Memory B cell (primary cell): ENCODE measurements at places on chromosomes 13 and 19.

DNA sequence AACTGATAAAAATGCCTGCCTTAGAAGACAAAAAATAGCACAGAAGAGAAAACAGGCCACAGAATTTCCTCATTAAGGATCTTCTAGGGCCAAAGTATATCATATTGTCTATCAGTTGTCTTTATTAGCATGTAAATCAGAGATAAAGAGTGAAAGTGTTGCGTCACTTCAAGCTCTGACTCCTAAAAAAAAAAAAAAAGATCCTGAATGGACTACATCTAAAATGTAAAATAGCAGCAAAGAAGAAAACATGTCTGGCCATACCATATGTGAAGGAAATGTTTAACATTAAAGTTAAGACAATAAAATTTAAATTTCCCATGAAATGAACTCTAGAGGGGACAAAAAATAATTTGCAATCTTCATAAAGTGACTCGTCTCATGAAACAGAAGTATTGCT is 237.4 kb downstream of the PCDH9 start:
- DNase-seq, result no peak

DNA sequence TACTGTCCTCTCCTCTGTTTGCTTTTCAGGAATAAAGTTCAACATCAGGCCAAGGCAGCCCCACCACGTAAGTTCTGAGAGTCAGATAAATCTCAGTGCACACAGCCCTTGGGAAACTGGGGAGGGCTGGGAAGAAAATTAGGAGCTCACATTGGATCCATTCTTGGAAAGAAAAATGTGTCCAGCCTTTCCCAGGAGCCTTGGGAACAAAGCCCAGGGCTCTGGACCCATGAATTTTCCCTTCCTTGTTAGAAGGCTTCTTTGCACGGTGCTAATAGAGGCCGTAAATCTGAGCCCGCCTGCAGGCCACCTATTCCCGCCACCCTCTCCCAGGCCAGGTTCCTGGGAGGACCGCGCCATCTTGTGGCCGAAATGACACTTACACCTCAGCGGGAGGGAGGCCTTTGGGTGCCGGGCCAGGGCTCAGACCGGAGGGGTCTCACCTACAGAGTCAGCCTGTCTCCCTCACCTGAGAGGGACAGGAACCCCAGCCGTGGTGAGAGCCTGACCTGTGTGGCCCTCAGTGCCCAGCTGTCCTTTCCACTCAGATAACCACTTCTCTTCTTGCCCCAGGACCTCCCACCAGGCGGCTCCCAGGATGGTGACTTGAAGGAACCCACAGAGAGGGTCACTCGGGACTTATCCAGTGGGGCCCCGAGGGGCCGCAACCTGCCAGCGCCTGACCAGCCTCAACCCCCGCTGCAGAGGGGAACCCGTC is 25.1 kb upstream of the KCTD15 start:
- DNase-seq, result peak; percentile 57

GRCh38 chr13:78680576-78681350 is 21.8 kb upstream of the OBI1 start:
- no peak for DNase-seq

DNA sequence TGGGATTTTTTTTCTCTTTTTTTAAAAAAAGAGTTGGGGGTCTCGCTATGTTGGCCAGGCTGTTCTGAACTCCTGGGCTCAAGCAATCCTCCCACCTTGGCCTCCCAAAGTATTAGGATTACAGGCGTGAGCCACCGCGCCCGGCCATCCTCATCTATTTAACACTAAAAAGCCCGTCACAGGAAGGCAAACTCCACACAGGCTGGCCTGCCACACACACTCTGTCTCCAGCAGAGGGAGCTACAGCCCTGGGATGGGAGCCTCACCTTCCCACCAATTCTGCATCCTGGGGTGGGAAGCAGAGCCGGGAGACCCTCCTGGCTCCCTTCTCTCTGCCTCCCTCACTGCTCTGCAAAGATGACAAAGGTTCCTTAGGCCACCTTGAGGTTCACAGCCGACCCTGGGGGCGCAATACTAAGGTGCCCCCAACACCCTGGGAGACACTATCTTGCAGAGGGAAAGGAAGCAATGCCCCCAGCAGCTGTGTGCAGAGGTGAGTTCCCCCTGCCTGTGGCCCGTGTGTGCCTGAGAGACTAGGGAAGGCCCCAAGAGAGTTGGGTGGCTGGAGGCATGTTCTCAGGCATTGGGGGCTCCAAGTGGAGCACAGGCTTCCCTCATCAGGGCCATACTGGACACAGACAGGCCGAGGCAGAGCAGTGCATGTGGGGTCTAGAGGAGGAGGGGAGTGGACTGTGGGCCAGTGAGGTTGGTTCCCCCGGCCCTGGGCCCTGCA is 27.4 kb upstream of the TIMM44 start:
- peak; percentile 25 for DNase-seq

- DNase-seq, result no peak
These were observed 55.9 kb downstream of the SACS start for GRCh38 chr13:23377579-23377978.

DNA sequence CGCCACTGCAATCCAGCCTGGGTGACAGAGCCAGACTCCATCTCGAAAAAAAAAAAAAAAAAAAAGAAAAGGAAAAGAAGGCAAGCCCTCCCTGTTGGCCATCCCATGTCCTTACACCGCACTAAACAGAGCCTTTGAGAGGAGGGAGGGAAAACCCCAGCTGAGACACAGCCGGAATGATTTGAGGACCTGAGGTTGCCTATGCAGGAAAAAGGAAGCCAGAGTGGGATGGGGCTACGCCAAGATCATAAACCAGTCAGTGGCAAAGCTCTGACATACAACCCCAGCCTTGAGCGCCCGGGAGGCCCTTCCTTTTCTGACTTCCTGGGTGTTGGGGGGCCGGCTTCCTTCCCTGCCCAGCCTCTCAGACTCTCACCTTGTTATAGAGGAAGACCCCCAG is 12.5 kb upstream of the CHERP start:
- no peak for DNase-seq

DNA sequence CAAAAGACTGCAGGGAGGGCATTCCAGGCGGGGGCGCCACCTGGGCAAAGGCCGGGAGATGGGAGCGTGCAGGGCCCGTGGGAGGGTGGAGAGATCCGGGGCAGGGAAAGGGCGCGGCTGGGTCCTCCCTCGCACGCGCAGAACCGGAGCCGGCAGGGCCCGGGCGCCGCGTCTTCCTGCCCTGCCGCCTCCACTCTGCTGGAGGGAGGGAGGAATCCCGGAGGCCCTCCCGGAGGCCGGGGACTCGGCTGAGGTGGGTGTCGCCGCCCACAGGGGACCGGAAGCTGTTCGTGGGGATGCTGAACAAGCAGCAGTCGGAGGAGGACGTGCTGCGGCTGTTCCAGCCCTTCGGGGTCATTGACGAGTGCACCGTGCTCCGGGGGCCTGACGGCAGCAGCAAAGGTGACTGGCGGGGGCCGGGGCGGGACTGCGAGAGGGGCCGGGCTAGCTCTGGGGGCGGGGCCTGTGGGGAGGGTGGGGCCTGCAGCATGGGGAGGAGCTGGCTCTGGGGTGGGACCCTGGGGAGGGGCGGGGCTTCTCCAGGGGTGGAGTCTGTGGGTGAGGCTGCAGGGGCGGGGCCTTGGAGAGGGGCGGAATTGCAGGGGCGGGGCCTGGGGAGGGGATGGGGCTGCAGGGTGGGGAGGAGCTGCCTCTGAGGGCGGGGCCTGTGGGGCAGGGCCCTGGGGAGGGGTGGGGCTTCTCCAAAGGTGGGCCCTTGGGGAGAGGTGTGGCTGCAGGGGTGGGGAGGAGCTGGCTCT is 51.3 kb downstream of the CELF5 start:
- DNase-seq, result peak; percentile 52

DNA sequence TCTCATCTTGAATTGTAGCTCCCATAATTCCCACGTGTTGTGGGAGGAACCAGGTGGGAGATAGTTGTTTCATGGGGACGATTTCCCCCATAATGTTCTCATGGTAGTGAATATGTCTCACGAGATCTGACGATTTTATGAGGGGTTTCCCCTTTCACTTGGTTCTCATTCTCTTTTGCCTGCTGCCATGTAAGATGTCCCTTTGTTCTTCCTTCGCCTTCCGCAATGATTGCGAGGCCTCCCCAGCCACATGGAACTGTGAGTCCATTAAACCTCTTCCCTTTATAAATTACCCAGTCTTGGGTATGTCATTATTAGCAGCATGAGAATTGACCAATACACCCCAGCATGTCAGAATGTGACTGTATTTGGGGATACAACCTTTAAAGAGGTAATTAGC is 3.9 kb upstream of the FPR1 start:
- DNase-seq, result no peak

- DNase-seq, result no peak
These were observed 1.7 kb upstream of the DLEU7 start for GRCh38 chr13:50845211-50845610.

GRCh38 chr13:114259974-114260373 is 21.4 kb upstream of the UPF3A start:
- no peak for DNase-seq

GRCh38 chr19:23956051-23956450 is 41.4 kb downstream of the ZNF726 start:
- DNase-seq, result no peak

- DNase-seq, result no peak
These were observed 2.5 kb downstream of the ZNF579 start for GRCh38 chr19:55578031-55578760.

GRCh38 chr13:61410669-61411297 is 4.9 kb downstream of the PCDH20 start:
- DNase-seq, result no peak

GRCh38 chr19:46533078-46533620 is 37.5 kb upstream of the PNMA8B start:
- DNase-seq, result no peak

DNA sequence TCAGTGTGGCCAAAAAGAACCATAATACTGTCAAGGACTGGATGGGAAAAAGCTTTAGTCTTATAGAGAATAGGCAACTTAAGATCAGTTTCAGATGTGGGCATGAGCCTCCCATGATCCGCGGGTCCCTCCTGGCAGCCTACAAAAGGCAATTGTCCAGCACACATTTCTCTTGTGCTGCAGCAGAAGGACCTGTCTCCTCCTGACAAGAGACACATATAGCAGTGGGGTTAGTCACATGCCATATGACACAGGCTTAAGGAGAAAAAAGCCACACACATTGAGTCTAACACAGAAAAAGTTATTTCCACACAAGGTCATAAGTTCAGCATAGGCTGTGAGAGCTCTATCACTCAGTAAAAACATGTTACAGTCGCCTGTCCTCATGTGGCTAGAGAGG is 1378.7 kb upstream of the PRR20A start:
- DNase-seq, result no peak

GRCh38 chr13:49683489-49683888 is 7.8 kb downstream of the EBPL start:
- DNase-seq, result no peak

- no peak for DNase-seq
These were observed 1709.2 kb upstream of the PCDH20 start for GRCh38 chr13:63124863-63125262.

- DNase-seq, result no peak
These were observed 10.6 kb downstream of the FPR2 start for GRCh38 chr19:51771376-51772130.

DNA sequence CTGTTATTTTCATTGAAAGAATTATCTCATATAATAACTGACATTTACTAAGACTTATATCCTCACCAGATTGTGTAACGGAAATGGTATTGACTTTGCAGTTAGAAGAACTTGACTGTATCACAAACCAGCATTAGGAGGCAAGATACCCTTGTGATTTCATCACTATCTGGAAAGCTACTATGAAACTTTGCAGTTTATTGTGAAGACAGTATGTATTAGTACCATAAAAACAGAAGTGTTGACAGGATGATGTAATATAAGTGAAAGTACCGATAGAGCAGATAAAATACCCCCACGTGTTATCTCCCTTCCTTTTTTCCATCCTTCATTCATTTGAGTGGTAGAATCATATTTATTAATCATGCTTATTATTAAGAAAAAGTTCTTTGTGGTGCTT is 365.7 kb upstream of the KLHL1 start:
- DNase-seq, result no peak

- DNase-seq, result peak; percentile 28
These were observed 51.3 kb downstream of the WDR87 start for GRCh38 chr19:37855098-37855497.

- no peak for DNase-seq
These were observed 20.4 kb downstream of the LMTK3 start for GRCh38 chr19:48490981-48491792.

DNA sequence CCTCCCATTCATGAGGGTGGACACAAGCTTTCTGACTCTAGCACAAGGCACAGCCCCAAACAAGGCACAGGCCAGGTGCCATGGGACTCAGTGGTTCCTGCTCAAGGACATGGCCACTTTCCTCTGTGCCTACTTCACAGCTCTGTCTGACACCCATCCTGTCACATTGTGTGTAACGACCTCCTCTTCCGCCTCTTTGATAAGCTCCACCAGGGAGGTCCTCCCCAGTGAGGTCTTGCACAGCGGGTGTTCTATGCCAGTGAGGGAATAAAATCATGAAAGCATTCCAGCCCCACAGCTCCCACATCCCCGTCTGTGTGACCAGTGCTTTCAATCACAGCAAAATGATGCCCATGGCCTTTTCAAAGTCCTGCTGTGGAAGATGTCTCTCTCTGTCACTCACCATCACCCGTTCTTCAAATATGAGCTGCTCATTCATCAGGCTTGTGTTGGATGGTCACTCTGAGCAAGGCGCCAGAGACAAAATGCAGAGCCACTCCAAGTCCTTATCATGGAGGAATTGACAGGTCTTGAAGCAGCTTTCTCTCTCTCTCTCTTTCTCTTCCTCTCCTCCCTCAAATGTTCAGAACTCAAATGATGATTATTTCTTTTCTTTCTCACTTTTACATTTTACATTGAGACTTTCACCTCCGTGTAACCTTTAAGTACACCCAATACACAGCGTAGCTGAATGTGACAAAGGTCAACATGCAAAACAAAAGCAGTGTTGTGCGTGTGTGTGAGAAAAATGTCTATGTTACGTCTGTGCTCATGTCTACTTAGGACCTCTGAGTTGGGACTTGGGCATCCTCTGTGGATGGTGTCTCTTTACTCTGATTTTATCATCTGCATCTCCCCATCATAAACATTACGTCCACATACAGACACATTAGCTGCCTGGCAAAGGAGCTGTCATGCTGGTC is 8.0 kb upstream of the SPATA13 start:
- DNase-seq, result no peak

GRCh38 chr13:46324976-46325375 is 62.1 kb downstream of the RUBCNL start:
- DNase-seq, result no peak

DNA sequence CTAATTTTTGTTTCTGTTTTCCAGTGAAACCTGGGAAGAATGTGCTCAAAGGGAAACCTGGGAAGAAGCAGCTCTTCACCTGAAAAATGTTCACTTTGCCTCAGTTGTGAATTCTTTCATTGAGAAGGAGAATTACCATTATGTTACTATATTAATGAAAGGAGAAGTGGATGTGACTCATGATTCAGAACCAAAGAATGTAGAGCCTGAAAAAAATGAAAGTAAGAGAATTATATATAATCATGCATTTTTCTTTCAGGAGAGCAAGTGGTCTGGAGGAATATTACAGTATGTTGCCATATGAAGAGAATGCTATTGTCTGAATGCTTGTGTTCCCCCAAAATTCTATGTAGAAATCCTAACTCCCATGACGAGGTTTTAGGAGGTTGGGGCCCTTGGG is 3.4 kb downstream of the NUDT15 start:
- DNase-seq, result no peak
